ENCODE measurements at places on chromosomes 16 and 17. TPM values are rescaled to one million over a fixed set of nuclear protein-coding genes. Genes with fewer than 3 reads are reported as not detected.

The SLC5A11 gene
- not detected for total RNA-seq

The IRF8 gene
- not detected for total RNA-seq

The IRX6 gene
- total RNA-seq, result 0.15 TPM

The CRHR1 gene
- total RNA-seq, result 0.63 TPM

The KRTAP2-2 gene
- total RNA-seq, result not detected

The SPATA32 gene
- total RNA-seq, result not detected

The UNKL gene
- total RNA-seq, result 12.1 TPM

The PIMREG gene
- 108 TPM for total RNA-seq

The ADAMTS18 gene
- 0.51 TPM for total RNA-seq

The FBXW10 gene
- total RNA-seq, result 0.06 TPM

The GNGT2 gene
- total RNA-seq, result not detected

Data from Daoy (cell line).